ENCODE measurements at places on chromosomes 16 and 17. TPM values are rescaled to one million over a fixed set of nuclear protein-coding genes. Genes with fewer than 3 reads are reported as not detected.

The RNF222 gene
- not detected for total RNA-seq

The TBC1D26 gene
- not detected for total RNA-seq

The SLC2A4 gene
- total RNA-seq = 81.7 TPM

The SCGB1C2 gene
- not detected for total RNA-seq

The VAT1L gene
- total RNA-seq = 6.4 TPM

The RBFOX1 gene
- not detected for total RNA-seq

The BICDL2 gene
- total RNA-seq = not detected

The B4GALNT2 gene
- total RNA-seq = not detected

The KRT24 gene
- total RNA-seq = 0.36 TPM

GRCh38 chr17:33475594-33475993 lies 182.5 kb upstream of the ASIC2 start:
- no peak for DNase-seq

DNA sequence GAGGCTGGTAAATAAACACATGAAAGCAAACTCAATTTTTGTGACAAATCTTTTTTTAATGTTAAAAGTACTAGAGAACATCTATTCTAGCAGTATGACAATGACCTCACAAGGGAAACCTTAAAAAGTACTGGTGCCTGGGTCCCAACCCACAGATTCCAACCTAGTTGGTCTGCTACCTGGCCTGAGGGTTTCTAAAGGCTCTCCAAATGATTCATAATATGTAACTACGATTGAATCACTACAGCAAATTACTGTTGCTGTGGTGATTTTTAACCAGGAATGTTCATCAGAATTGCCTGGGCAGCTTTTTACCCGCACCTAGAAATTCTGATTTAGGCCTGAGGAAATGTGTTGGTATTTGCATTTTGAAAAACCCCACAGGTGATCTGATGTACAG lies 26.1 kb downstream of the CDR2 start:
- DNase-seq = no peak

DNA sequence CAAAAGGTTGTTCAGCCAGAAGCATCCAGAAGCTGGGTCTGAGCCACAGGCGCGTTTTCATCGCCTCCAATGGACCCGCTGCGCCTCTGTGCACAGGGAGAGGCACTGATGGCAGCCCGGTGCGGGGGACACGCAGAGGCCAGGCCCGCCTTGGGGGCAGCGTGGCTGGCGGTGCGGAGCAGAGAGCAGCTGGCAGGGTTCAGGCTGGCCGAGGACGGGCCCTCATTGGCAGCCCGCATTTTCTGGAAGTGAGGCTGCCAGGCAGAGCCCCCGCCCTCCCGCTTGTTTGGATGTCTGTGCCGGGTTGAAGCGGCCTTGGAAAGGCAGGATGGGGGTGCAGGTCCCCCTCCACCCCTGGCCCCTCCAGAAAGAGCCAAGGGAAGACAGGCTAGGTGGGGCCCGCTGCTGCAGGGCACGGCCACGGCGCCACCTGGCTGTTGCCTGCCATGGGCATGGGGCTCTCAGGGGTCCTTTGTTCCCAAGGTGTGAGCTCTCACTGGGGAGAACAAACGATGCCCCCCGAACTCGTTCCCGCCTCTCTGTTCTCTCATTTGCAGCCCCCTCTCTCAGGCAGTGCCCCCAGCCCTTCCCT lies 18.8 kb downstream of the GSE1 start:
- DNase-seq = no peak

DNA sequence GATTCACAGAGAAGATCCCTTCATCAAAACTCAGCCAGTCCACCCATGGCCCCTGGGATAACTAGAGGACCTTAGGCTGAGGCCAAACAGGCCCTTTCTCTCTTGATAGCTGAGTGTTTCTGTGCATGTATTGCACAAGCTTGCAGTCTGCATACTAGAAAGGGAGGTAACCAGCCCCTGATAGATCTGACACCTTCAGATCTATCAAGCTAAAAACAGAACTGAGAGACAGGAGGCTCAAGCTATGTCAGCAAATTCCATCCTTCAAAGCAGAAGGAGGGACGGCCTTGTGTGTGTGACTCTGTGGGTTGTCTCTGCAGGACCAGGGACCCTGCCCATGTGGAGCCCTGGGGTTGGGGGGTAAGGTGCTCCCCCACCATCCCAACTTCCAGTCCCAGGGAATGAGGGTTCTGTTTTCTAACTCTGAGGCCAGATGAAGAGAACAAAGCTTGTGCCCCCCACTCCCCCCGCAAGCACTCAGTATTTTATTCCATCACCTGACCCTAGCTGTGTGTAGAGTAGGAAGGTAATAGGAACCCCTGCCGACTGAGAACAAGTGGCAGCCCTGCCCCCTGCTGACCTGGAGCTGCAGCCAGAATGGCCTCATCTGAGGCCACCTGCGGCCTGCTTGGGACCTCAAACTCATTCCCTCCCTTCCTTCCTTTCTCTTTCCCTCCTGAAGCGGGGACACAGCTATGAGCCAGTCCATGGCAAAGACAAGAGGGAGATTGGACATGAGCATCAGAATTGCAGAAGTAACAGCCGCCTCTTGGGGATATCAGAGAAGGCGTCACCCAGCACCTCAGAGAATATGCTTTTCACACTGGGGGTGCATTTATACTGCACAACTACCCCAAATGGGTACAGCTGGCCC lies 63.8 kb downstream of the SMPD3 start:
- no peak for DNase-seq

- no peak for DNase-seq
Observed at GRCh38 chr16:64051824-64052223, 1070.0 kb downstream of the CDH11 start.

DNA sequence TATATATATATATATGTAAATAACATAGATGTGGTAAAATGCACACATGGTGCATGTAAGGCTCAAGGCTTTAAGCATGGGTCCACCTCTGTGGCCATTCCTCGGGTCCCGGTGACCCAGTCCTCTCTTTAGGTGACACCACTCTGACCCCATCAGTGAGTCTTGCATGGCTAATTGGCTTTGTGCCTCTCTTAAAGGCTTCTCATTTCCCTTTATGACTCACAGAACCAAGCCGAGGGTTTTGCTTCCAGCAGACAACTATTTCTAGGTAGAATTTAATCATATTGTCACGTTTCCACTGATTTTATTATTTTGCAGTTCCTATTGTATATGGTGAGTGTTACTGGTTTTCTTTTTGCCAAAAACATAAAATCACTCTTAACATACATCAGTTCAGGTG lies 59.7 kb downstream of the PLCG2 start:
- no peak for DNase-seq

DNA sequence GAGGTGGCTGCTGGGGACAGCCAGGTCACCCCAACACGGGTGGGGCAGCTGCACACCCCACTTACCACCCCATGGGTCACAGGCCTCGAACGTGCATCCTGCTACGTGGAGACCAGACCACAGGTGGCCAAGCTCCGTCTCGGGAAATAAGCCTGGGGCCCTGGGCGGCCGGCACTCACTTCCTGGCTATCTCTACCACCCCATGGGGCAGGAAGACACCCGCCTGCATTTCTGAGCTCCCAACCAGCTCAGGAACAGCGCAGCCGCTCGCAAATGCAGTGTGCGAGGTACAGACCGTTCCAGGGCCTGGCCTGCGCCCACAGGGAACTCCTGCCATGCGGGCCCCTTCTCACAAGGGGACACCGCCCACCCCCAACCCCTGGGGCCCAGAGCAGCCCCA lies 4.9 kb upstream of the GNG13 start:
- no peak for DNase-seq

GRCh38 chr17:34235389-34236028 lies 19.6 kb upstream of the CCL2 start:
- peak; percentile 87 for DNase-seq

GRCh38 chr16:3997231-3997841 lies 116.8 kb upstream of the CREBBP start:
- no peak for DNase-seq

- peak; percentile 79 for DNase-seq
Observed at GRCh38 chr16:86512301-86512859, 2.1 kb downstream of the FOXF1 start.

DNA sequence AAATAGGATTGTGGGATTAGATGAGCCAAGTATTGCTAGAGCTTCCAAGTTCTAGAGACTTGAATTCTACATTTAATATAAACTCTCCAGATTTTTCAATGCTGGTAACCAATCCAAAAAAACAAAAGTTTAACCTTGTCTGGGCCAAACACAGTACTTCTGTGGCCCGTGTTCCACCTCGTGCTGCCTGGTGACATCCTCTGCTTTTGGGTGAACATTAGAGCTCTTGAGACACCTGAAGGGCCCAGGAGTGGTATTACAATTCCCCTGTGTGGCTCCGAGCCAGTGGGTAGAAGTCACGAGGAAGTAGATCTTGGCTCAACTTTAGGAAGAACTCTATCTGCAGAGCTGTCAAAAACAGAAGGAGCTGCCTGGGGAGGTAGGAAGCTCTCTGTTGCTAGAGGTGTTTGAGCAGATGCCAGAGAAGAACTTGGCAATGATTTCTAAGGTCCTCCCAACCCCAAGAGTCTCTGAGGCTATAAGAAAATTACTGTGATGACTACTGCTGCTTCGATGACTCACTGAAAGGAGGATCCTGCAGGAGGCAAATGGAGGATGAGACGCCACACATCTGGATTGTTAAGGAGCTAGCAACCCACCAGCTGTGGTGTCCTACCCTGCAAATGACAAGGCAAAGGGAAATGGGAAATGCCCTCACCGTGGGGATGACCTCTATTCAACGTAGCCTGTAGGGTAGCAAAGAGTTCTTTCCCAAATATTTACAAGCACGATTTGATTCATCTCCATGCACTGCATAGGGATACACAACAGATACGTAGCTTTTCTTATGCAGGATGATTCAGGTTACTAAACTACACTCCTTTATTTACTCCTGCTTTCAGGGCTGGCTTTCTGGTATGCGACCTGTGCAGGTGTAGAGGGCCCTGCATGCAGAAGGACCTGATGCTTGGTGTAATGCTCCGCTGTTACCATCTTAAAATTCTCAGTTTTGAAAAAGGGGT lies 45.8 kb upstream of the GAS7 start:
- DNase-seq = peak; percentile 63

DNA sequence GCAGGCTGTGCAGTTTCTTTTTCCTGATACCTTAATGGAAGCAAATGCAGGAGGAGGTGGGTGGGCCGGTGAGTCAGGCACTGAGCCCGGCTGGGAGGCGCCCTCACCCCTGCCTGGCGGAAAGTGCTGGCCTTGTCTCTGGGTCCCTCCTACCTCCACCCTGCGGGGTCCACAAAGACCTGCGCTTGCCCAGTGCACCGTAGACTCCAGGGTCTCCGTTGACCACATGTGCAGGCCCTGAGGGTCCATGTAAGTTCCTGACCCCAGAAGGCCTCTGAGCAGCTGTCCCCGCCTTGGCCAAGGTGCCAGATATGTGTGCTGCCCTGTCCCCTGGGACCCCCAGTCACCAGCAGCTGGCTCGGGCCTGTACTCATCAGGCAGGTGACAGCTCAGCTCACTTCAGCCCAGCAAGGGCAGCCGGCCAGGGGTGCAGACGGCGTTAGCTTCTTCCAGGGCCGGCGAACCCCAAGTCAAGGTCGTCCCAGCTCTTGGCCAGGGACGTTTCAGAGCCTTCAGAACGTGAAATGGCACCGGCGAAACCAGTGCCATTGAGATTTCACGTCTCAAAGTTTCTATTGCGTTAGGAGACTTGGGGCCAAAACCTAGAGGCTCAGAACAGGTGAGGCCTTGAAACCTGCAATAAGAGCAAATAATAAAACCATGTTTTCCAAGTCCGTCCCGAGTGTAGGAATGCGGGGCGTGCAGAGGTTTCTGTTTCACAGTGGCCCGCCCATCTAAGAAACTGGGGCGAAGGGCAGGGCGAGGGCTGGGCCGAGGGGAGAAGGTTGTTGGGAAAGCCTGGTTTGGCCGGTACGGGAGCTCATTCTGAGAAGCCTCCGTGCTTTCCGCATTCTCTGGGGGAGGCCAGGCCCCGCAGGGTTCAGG lies 12.1 kb downstream of the METRNL start:
- no peak for DNase-seq

DNA sequence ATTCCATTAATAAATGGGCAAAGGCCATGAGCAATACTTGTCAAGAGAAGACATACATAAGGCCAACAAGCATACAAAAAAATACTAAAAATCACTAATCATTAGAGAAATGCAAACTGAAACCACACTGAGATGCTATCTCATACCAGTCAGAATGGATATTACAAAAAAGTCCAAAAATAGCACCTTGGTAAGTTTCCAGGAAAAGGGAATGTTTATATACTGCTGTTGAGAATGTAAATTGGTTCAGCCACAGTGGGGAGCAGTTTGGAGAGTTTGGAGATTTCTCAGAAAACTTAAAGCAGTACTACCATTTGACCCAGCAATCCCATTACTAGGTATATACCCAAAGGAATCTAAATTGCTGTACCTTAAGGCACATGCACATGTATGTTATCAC lies 467.7 kb downstream of the CDH11 start:
- no peak for DNase-seq

DNA sequence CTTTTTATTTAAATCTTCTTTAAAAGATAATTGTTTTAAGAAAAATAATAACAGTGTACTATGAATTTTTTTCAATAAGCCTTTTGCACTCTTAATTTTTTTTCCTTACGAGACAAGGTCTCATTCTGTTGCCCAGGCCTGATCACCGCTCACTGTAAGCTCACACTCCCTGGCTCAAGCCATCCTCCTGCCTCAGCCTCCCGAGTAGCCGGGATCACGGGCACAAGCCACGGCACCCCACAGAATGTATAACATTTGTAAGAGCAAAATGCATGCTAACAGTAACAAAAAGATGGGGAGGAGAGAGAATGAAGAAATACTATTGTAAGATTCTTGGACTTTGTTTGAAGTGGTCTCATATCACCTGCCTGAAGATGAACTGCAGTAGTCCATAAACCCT lies 126.9 kb upstream of the CHMP6 start:
- peak; percentile 20 for DNase-seq

- no peak for DNase-seq
Observed at GRCh38 chr17:55175788-55176427, 88.9 kb upstream of the HLF start.

DNA sequence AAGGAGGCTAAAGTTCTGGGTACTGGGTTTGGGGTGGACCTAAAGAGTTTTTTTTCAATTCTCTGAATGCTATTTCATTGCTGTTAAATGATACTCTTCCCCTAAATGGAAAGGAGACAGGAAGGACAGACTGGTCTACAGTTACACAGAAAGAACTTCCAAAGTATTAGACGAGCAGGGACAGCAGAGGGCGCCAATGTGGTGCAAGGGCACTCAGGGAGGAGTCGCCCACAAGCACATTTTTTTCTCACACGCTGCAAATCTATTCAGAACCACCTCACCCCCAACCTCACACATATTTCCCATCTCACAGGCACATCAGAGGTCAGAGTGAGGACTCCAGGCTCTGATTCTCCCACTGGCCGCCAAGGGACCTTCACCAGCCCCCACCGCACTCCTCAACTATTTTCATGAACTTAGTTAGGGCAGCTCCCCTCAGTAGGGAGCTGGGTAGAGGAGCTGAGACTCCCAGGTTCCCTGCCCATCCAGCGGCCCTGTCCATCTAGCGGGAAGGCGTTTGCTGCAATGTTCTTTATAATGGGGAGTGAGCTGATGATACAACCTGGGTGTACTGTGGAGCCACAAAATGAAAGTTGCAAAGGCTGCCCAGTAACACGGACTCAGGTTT lies 6.8 kb upstream of the CA4 start:
- peak; percentile 80 for DNase-seq

DNA sequence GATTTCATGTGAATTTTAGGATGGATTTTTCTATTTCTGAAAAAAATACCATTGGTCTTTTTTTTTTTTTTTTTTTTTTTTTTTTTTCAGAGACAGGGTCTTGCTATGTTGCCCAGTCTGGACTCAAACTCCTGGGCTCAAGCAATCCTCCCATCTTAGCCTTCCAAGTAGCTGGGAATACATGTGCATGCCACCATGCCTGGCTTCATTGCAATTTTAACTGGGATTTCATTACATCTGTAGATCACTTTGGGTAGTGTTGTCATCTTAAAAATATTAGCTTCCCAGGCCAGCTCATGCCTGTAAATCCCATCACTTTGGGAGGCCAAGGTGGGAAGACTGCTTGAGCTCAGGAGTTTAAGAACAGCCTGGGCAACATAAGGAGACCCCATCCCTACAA lies 54.8 kb downstream of the TOM1L2 start:
- peak; percentile 13 for DNase-seq

Measured in sigmoid colon (tissue), 7 donors.